ENCODE measurements at places on chromosomes 2 and 18.

- DNase-seq = no peak
Observed at GRCh38 chr2:74843899-74844298, 10.0 kb downstream of the HK2 start.

GRCh38 chr2:239689985-239690384 is 289.2 kb upstream of the HDAC4 start:
- DNase-seq = no peak

- no peak for DNase-seq
Observed at GRCh38 chr2:104432991-104433390, 420.9 kb upstream of the POU3F3 start.

DNA sequence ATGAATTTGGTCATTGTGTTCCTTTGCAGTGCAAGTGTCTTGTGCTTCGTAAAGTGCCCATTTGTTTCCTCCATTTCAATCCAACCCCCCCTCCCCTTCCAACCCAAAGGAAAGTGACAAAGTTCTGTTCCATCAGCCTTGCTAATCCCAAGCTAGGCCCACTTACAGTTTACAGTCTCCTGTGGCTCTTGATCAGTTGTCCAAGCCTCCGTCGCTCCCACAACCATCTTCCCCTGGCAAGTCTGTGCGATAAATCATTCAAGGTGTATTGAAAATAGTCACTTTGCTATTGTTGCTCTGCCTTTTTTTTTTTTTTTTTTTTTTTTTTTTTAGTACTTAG is 6.5 kb downstream of the POU3F3 start:
- DNase-seq = no peak

DNA sequence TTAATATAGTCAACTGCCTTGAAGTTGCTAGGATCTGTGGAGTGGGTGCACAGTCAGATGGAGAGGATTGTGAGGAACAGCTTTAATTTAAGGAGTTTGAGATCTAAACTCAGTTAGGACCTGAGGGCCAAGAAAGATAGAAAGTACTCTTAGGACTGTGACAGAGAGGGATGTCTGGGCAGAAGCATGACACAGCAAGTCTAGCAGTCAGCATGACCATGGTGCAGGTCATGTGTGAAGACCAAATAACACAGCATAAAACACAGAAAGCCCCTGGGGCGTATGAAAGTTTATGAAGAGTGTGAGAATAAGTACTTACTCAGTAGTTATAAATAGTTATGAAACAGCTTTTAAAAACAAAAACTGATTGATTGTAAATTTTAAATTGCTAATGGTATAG is 107.2 kb downstream of the GALNT1 start:
- DNase-seq = no peak

DNA sequence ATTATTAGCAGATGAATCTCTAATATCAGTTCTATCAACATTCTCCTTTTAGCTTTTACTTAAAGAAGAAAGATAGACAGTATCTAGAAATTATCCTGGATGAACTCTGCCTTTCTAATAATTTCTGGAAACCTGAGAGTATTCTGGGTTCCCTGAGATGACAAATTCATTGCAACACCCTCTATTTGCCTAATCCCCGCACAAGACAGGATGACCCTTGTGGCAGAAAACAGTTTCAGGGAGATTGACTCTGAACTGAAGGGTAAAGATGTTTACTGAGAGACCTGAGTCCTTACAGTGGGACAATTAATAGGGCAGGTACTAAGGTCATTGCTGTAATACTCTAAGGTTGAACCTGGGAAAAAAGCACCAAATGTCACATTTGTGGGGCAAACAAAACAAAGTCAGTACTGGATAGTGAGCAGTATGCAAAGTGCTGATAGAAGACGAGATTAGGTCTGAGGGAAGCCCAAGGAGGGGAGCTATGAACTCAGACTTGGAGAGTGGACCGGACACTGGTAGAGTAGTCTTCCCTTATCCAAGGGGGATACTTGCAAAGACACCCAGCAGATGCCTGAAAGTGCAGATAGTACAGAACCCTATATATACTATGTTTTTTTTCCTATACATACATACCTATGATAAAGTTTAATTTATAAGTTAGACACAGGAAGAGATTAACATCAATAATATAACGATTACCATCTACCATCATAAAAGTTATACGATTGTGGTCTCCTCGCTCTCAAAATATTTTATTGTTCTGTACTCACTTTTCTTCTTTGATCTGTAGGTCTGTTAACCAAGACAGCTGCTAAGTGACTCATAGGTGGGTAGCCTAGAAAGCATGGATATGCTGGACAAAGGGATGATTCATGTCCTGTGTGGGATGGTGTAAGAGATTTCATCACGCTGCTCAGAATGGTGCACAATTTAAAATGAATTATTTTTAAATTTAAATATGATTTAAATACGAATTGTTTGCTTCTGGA is 148.3 kb upstream of the KLHL14 start:
- no peak for DNase-seq

DNA sequence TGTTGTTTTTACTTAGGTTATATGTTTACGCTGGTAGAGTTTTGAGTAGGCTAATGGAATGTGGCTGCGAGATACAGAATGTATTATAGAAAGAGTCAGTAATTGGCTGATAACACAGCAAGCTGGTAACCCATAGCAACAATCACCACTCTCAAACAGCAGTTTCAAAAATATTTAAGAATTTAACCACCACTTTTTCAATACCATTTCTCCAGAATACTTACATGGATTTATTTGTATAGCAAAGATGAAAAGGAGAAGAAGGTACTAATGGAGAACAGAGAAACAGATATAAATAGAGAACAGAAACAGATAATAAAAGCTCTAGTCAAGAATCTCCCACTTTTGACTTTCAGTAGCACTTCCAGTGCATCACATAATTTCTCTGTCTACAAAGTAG is 188.3 kb upstream of the SLC39A10 start:
- DNase-seq = no peak

- no peak for DNase-seq
Observed at GRCh38 chr2:36356990-36357846, 1.6 kb downstream of the CRIM1 start.

DNA sequence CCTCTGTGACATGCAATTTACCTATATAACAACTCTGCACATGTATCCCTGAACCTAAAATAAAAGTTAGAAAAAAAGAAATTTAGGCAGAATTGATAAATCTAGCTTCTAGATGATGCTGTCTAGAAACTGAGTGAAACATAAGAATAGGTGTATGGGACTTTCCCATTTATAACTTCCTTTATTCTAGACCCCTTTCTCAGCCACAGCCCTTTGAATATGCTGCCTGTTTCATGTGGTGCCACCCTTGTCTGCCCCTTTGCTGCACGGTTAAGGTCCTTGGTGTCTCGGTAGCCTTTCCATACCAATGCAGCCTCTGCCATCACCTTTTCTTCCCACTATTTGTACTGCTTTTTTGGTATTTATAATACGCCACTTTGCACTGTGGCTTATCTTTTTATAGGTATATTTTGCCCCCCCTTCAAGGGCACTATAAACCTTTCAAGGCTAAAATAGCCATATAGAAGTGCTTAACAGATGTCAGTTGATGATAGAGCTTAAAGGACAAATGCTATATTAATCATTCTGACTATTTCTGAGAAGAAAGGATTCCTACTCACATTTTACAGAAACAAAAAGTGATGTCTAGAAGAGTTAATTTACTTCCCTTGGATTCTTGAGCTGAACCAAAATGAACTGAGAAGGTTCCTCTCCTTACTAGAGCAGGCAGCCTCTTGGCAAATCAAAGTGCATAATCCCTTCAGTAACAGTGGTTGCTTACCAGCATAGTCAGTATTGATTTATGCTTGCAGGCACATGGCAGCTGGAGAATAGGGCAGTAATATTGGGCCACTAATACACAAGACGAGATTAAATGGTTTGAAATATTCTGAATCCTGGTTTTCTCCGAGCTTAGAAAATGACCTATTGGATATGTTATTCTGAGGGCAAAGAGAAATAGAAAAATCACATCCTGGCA is 88.1 kb upstream of the CYP26B1 start:
- DNase-seq = no peak

DNA sequence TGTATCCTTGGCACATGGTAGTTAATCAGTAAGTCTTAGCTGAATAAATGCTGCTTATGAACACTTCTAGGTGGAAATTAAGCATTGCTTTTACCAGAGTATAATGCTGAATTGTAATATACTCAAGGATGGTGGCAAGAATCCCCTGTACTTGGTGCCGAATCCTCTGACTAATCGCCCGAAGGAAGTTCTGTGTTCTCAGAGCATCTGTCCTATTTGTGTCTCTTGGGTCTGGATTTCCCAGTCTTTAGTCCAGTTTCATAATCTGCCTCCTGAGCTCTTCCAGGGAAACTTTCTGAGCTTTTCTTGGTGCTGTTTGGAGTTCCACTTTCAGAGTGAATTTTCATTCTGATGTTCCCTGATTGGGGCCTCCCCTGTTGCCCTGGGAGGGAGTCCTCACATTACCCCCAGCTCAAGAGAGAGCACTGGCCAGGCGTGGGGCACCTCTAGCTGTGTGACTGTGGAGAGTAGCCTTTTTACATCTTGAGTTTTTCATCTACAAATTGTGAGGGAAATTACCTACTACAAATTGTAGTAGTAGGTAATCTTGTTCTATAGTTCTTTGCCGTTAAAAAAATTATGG is 144.9 kb downstream of the LTBP1 start:
- DNase-seq = no peak

DNA sequence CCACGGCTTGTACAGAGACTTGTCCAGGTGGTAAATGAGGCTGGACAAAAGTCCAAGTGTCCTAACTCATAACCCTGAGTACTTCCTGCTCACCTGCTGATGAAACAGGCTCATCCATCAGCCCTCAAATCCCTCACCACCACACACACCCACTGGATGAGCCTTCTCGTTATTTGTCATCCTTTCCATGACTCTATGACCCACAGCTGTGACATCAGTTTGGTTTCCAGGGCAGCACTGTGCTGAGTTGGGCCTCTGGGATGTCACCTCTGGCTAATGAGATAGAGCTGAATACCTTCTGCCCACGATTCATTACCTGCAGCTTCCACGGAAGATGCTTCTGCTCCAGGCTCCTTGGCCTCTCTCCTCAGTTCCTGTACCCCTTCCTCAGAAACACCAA is 39.4 kb downstream of the SLC14A2 start:
- no peak for DNase-seq

GRCh38 chr18:2839202-2839601 is 7.6 kb upstream of the EMILIN2 start:
- no peak for DNase-seq

Measured in NCI-H1417 treated with DMSO at 0.1 percent for 48 hours (cell line).